Gastroesophageal sphincter (tissue), 4 donors: ENCODE measurements at places on chromosomes 1 and 21.

GRCh38 chr1:192133350-192133926 is 24.8 kb upstream of the RGS18 start:
- no peak for ATAC-seq

- no peak for ATAC-seq
Measured at GRCh38 chr1:29541631-29542030, 305.3 kb downstream of the PTPRU start.

DNA sequence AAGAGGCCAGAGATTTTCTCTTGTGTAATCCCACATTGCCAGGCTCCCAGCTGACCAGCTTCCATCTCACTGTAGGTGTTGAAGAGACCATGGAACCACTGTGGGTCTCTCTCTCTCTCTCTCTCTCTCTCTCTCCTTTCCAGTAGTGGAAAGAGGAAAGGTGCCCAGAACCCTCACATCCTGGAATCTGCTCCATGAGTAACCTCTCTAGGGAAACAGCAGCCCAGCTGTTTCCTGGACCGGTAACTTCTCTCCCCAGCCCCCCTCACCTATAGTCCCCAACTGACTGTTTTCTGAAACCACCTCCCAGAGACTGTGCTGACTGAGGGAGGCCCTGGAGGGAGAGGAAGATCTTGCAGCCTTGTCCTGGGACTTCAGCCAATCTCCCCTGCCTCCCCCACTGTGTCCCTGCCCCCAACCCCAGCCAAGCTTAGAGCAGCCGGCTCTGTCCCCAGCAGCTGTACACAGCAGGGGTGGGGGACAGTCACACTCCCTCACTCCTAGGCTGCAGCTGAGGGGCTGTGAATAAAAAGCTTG is 20.6 kb upstream of the SLC45A3 start:
- ATAC-seq: peak; percentile 57

DNA sequence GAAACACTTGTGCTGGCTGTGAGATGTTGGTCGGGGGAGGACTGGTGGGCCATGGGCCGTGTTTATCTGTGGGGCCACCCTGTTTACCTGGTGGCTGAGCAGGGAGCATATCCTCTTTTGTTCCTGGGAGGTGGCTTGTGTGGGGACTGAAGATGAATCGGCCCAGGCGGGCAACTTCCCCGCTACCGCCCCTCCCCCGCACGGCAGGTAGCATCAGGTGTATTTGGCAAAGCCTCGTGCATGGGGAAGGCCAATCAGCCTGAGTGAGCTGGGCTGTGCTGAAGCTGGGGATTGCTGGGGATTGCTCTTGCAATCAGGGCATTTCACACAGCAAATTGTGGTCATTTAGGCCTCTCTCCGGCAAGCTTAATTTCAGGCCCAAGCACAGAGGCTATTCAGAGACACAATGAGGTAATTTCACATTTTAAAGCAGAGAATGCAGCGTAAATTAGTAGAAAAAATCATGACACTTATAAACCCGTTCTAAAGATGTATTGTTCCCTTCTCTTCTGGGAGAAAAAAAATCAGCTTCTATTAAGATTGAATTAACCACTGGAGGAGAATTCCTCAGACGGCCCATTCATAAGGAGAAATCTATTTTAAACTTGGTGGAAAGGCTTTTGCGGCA is 197.7 kb upstream of the POU3F1 start:
- no peak for ATAC-seq

GRCh38 chr1:12658531-12659453 is 14.9 kb downstream of the AADACL4 start:
- ATAC-seq: peak; percentile 59

- ATAC-seq: no peak
Measured at GRCh38 chr1:8862528-8862927, 16.0 kb downstream of the ENO1 start.

- ATAC-seq: no peak
Measured at GRCh38 chr1:198440842-198441241, 99.6 kb downstream of the ATP6V1G3 start.

DNA sequence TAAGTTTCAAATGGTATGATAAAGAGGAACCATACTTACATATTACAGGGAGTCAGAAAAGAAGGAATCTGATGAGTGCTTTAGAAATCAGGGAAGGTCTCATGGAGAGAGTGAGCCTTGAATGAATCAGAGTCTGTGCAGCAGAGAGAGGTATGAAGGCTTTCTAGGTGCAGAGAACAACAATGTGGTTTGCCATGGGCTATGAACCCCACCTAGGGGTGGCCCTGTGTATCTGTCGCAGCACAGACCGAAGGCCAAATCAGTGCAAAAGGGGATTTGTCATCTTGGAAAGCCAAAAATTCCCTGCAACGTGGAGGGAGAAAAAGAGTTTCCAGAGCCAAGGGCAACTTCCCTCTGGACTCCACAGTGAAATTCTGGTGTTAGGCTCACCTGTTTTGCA is 3.5 kb downstream of the PAPPA2 start:
- ATAC-seq: no peak

DNA sequence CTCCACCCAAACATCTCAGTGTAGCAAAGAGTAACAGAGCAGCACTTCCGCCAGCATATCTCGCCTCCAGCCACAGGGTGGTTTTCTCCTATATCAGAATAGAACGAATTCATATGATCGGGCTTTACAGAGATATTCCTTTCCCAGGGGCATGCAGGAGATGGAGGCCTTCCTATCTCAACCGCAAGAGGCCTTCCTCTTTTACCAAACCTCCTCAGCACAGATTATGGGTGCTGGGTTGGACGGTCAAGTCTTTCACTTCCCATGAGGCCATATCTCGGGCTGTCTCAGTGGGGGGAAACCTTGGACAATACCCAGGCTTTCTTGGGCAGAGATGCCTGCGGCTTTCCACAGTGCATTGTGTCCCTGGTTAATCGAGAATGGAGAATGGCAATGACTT is 65.8 kb downstream of the OVGP1 start:
- ATAC-seq: no peak

- ATAC-seq: no peak
Measured at GRCh38 chr1:9265968-9266367, 26.7 kb upstream of the SPSB1 start.

GRCh38 chr21:31670070-31670469 is 10.6 kb downstream of the SOD1 start:
- ATAC-seq: no peak

- ATAC-seq: peak; percentile 84
Measured at GRCh38 chr1:16984717-16985116, 4.3 kb upstream of the MFAP2 start.

- ATAC-seq: no peak
Measured at GRCh38 chr1:108627951-108628350, 32.9 kb downstream of the HENMT1 start.

- no peak for ATAC-seq
Measured at GRCh38 chr21:43332861-43333297, 94.1 kb downstream of the SIK1 start.
